Bronchus fibroblast of lung (primary cell): ENCODE measurements at places on chromosomes 5 and 9. TPM values are rescaled to one million over a fixed set of nuclear protein-coding genes. Genes with fewer than 3 reads are reported as not detected.

Gene CCDC192
- not detected in 2 replicates for total RNA-seq

Gene TGFBI
- 178 and 182 TPM in 2 replicates for total RNA-seq

Gene SHLD3
- 1.3 and 1.7 TPM in 2 replicates for total RNA-seq

Gene MYO10
- 15.6 and 16.8 TPM in 2 replicates for total RNA-seq

Gene CCL27
- not detected in 2 replicates for total RNA-seq

Gene SLC6A18
- not detected in 2 replicates for total RNA-seq

Gene TICAM2
- 4.5 and 5.2 TPM in 2 replicates for total RNA-seq

Gene CATSPER3
- total RNA-seq: 0.17 and 0.30 TPM in 2 replicates

Gene ADGRD2
- not detected in 2 replicates for total RNA-seq

Gene FGF1
- 2.0 and 2.2 TPM in 2 replicates for total RNA-seq

Gene NR5A1
- not detected in 2 replicates for total RNA-seq

Gene GSN
- 171 and 195 TPM in 2 replicates for total RNA-seq

Gene LECT2
- not detected in 2 replicates for total RNA-seq

Gene LCN2
- total RNA-seq: not detected in 2 replicates

Gene NTNG2
- under 0.01 and 0.15 TPM in 2 replicates for total RNA-seq
